ENCODE measurements at places on chromosomes 3 and 15.
A peak's percentile ranks its signal among the peaks of the same experiment; 100 is the strongest.

DNA sequence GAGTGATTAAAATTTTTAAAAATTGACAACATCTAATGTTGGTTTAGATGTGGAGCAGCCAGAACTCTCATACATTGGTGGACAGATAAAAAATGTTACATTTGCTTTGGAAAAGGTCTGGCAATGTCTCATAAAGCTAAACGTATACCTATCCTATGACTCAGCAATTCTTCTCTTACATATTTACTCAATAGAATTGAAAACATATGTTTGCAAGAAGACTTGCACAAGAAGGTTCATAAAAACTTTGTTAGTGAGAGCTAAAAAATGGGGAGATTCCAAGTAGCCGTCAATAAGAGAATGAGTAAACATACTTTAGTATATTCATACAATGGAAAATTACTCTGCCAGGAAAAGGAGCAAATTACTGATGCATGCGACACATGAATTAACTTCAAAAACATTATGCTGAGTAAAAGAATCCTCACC lies 30.0 kb downstream of the MASP1 start:
- no peak for DNase-seq

DNA sequence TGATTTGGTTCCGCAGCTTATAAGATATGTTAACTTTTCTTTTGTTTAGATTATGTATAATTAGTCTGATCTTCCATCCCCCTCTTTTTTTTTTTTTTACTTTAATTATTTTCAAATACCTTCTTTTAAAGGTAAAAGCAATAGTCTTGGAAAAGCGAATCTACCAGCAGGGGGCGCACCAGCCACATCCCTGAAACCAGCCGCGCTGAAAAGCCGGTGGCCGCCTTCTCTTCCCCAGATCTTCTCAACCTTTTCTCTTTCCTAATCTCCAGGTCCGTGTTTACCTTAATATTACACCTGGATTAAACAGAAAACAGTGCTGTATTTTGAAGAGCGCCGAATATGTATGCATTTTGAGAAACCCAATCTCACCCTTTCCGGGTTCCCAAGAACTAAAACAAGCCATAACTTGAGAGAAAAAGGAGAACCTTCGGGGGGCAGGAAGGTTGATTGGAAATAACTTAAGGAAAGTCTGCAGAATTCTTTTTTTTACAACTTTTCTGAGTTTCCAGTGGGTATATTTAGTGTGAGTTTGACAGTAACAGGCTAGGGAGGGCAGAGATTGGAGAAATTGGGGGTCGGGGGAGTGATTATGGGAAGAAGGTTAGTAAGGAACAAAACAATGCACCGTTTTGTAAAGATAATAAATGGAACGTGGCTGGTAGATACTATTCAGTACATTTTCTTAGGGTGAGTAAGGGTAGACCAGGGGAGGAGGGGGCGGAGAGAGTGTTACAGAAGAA lies 2.0 kb upstream of the SOX2 start:
- peak; percentile 34 for DNase-seq

GRCh38 chr3:45402138-45402537 lies 13.8 kb downstream of the LARS2 start:
- no peak for DNase-seq

DNA sequence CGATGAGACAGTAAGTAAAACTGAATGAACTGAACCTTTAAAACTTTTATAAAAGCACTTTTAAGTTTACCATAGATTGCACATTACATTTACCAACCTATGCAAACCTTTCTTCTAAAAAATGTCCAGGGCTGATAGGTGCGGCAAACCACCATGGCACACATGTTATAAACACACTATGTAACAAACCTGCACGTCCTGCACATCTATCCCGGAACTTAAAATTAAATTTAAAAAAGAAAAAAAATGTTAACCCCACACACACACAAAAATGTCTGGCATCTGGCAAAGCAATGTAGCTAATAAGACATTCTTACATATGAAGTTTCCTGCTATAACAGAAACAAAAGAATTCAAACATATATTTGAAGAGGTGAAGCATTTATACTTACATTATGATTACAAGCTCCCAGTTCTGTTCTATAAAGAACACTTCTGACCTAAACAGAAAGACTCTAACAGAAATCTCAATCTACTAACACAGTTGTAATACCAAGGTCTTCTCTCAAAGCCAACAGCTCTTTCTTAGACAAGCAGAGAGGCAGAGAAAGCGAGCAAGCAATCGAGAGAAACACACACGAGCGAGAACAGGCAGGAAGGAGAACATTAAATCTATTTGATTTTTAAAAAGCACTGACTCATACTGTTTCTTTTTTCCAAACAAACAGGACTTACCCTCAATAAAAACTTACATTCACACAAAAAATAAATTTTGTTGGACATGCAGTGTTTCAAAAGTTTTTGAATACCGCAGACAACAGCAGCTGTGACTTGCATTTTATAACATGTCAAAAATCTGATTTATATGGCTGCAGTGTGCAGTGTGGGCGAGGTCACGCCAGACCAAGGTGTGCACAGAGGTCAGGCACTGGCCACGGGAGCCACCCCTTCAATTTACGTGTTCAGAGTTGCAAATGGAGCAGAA lies at the start of gene NRG4:
Gene NRG4, minus strand, starts transcription at position 798 of the 925 bp plus-strand sequence. CDS start 1,194 bp downstream, outside the sequence.
- no peak for DNase-seq

- no peak for DNase-seq
Observed at GRCh38 chr15:84962955-84963354, 18.7 kb upstream of the PDE8A start.

DNA sequence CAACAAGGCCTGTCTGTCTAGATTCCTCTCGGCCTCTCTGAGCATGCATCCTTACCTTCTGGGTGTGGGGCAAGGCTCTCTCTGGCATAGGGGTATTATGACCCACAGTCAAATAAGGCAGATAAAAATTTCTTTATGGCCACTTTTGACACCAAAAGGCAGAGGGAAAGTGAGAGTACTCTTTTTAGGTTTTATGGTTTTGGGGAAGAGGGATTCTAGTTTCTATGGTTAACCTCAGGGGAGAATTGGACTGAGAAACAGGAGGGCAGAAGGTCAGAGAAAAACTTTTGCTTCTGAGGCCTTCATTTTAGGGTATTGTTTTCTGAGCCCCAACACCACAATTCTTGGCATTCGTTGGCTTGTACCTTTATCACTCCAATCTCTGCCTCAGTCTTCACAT lies 70.0 kb upstream of the CCDC54 start:
- DNase-seq: no peak

GRCh38 chr15:99511866-99512661 lies 53.7 kb upstream of the MEF2A start:
- DNase-seq: no peak

DNA sequence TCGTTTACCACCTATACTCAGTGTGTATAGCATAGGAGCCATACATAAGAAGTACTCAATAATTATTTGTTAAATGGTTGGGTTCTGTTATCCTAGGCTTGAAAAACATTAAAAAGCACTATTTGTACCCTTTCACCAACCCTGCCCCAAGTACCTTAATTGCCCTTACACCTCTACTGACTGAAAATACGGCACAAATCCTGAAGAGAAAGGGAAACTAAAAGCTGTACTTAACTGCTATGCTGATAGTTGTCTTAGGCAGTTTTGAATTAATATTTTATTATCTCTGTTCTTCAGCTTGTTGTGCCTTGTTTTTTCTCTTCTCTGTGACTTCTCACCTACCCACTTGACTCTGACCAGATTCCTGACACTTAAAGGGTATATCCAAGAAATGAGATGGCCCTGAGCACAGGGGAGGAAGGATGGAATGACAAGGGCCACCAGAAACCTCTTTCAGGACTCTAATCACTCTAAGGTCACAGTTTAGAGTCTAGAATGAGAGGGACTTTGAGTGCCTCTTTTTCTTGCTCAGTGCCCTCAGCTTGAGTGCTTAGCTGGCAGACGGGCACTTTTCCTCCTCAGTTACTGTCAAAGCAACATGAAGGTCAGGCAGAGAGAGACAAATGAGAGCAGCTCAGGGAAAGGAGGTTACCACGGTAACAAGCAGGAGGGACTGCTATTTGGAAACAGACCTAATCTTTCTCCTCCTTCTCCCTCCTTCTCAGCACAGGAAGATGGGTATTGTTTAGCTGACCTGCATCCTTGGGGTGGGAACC lies 136.5 kb downstream of the ZNF609 start:
- DNase-seq: no peak

- DNase-seq: no peak
Observed at GRCh38 chr3:80190051-80190450, 422.3 kb upstream of the ROBO1 start.

GRCh38 chr3:136074546-136075170 lies 109.1 kb downstream of the PPP2R3A start:
- DNase-seq: no peak

- DNase-seq: no peak
Observed at GRCh38 chr3:108053067-108053466, 37.8 kb downstream of the CD47 start.

GRCh38 chr3:172286548-172287148 lies 161.6 kb downstream of the GHSR start:
- no peak for DNase-seq

- DNase-seq: no peak
Observed at GRCh38 chr3:5294356-5294755, 106.8 kb downstream of the EDEM1 start.

Data from stimulated activated CD8-positive, alpha-beta memory T cell treated with anti-CD3 and anti-CD28 coated beads, Interleukin-15, amount 100 ng/mL, for 1 hour (primary cell).